ENCODE measurements at places on chromosomes 6 and 20.

- no peak for DNase-seq
These were observed 5.2 kb downstream of the EBF4 start for GRCh38 chr20:2697768-2698167.

DNA sequence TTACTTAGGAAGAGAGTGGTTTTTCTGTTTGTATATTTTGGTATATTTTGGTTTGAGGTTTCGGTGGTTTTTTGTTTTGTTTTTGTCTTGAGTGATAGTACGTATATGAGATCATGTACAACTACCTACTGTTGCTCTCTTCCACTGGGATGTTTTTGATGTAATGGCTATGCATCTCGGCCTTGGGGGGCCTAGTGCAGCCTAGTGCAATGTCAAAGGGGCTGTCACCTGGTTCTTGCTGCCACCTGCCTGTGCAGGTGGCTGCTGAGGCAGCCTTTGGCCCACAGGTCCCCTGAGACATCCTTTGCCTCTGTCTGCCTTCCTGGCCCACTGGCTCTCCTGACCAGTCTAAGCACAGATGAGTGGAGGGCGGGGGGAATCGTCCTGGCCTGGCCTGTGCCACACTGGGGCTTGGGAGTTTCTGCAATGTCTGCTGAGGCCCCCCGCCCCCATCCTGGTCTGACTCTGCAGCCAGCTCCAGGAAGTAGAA lies 546.6 kb downstream of the CD83 start:
- no peak for DNase-seq

DNA sequence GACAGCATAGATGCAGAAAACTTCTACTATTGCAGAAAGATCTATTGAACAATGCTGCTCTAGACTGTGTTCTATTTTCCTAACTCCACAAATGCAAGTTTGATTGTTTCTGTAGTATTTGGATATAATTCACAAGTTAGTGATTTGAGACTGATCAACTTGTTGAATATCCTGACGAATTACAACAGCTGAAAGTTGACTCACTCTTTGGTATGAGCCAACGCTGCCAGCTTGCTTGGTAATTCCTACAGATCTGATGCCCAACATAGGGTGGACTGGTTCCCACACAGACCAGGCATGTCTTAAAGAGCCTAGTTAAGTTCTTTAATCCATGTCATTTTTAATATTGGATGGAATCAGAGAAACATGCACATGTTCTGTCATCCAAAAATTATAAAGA lies 231.0 kb upstream of the RAB32 start:
- no peak for DNase-seq

DNA sequence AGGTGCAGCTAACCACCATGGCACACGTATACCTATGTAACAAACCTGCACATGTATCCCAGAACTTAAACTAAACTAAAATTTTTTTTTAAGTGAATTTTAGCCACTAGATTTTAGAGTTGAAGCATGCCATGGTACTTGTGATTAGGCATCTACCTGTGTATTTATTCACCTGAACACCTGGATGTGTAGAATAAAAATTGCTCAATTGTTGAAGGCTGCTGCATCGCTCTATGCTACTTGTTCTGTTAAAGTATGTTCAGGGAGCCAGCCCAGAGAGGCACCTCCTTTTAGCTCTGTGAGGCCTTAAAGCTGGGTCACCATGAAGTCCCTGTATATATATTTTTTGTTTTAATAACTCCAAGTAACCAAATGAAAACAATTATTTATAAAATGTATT lies 28.3 kb downstream of the SLC22A3 start:
- no peak for DNase-seq

GRCh38 chr20:19314621-19315020 lies 102.2 kb downstream of the SLC24A3 start:
- DNase-seq: no peak

- DNase-seq: peak; percentile 65
These were observed 104.0 kb downstream of the COL12A1 start for GRCh38 chr6:75101896-75102295.

DNA sequence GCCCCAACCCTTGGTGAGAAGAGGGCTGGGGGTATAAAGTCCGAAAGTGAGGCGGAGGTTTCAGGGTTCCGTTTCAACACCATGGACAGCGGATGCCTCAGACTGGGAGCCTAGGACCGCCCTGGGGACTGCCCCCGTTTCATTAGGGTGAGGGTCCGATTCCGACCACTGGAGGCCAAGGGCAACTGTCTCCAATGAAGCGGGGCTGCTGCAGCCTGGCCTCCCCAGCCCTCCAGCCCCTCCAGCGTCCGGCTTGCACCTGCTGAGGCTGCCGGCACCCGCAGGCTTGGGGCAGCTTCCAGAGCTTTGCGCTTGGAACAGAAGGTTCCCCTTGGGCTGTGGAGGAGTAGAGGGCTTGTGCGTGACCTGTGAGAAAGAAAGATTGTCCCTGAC lies 39.9 kb downstream of the YTHDF1 start:
- DNase-seq: no peak

DNA sequence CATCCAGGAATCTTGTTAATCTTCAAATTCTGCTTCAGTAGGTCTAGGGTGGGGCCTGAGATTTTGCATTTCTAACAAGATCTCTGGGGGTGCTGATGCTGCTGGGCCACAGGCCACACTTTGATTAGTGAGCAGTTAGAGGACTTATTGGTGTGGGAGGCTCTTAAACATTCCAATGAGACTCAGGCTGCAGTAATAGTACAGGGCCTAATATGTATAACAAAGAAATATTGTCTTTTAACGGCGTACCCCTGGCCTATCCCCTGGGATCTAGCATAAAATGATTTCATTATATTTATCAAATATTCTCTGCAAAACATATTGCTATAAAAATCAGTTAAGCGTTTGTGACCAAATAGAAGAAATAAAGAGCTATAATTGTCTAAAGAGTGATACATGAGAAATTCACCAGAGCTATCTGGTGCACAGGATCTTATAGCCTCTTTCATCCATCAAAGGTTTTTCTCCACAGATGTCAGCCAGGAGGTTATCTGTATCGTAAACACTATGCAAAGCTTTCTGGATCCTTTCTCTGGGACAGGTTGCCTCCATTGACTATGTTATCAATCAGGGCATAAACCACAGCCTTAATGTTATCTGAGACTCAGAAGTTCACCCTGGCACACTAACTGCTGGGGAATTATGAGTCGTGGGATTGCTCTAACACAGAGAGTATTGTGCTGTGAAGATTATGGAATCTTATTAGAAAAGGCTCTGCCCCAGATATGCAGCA lies 488.5 kb upstream of the MAP3K7 start:
- DNase-seq: no peak

DNA sequence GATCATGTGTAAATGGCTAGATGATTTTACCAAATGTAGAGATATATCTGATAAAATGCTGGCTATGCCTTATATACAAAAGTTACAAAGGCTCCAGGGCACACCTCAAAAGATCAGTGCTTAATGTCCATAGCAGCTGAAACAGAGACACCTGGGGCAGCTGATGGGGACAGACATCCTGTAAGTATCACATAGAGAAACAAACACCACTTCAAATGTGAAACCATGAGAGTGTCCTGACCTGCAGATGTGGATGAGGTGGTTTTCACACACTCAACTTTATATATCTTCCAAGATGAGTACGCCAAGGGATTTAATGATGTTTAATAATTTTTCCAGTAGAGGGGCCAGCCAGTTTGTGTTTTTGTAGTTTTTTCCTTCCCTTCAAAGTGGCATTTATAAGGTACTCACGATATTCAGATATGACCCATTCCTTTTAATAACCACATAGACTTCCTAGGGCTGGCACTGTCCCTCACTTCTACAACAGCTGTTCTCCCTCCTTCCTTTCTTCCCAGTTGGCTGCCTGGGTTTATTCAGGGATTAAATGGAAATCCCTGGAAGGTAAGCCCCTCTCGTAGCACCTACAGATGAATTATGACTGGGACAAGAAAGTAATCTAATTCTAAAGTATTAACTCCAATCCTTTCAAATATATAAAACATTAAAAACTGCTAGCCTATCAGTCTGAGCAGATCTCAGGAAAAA lies 50.3 kb upstream of the MCM9 start:
- DNase-seq: no peak

DNA sequence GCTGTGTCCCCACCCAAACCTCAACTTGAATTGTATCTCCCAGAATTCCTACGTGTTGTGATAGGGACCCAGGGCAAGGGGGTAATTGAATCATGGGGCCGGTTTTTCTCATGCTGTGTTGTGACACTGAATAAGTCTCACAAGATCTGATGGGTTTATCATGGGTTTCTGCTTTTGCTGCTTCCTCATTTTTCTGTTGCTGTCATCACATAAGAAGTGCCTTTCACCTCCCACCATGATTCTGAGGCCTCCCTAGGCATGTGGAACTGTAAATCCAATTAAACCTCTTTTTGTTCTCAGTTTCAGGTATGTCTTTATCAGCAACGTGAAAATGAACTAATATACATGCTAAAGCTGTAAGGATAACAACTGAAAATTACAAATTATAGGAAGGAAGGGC lies 88.3 kb downstream of the CDYL start:
- DNase-seq: no peak

DNA sequence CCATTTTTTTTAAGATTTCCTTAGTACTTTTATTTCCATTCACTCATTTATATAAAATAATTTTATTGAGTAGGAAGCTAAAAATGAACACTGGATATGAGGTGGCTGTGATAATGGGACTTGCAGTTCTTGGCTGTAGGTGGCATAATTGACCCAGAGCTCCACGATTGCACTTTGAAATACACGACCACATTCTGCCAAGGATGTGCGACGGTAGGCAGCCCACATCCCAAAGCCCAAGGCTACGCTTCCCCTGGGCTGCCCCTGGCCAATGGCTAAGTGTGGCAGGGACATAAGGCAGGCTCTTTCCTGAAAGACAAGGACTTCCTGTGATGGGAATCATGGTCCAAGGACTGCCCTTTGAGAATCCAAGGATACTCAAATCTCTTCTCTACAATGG lies 43.7 kb upstream of the ADTRP start:
- DNase-seq: no peak

- no peak for DNase-seq
These were observed 32.7 kb upstream of the CRISP1 start for GRCh38 chr6:49898904-49899566.

DNA sequence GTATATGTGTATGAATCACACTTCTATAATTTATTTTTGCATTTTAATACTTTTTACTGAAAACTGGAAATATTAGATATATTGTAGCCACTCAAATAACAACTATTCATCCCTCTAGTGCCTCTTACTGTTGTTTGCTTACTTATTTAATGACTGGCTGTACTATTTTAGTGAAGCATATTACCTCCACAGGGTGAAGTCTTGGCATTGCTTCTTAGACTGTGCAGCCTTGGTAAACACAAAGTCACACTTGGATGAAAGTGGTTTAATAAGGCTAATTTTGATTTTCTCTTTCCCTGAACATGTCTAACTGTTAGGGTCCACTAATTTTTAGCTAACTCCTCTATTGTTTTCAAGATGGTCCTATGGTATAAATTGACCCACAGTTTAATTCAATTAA lies 1043.2 kb upstream of the ADGRB3 start:
- DNase-seq: no peak

DNA sequence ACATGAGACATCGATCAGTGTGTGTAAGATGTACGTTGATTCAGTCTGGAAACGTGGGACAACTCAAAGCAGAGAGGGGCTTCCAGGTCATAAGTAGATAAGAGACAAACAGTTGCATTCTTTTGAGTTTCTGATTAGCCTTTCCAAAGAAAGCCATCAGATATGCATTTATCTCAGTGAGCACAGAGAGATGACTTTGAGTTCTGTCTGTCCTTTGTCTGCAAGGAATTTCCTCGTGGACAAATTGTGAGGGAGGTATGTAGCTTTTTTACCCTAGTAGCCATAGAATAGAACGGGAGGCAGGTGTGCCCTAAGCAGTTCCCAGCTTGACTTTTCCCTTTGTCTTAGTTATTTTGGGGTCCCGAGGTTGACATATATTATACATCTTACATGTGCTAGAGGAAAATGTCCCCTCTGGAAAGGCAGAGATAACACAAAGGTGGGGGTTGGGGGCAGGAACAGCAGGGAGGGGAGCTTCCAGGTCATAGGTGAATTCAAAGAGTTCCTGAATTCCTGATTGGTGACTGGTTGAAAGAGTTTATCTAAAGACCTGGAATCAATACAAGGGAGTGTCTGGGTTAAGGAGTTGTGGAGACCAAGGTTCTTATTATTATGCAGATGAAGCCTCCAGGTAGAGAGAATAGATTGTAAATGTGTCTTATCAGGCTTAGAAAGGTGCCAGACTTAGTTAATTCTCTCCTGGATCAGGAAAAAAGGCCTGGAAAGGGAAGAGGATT lies 237.0 kb downstream of the NFATC2 start:
- DNase-seq: no peak

- no peak for DNase-seq
These were observed 69.0 kb upstream of the MLN start for GRCh38 chr6:33872761-33873160.

DNA sequence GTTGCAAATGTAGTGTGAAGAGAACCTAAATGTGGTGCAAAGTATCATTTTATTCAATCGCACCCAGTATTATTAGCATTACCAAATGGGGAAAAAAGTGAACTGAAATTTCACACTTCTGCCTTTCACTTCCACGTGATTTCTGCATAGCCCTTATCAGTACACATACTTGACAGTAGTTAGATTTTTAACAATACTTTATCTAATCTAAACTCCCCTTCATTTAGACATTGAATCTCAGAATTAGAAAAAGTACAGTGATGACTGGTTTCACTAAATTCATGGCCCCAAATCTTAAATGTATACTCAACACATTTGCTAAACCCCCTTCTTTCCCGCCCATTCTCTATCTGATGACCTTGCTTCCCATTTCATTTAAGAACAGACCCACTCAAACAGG lies 14.3 kb downstream of the STX7 start:
- DNase-seq: no peak

DNA sequence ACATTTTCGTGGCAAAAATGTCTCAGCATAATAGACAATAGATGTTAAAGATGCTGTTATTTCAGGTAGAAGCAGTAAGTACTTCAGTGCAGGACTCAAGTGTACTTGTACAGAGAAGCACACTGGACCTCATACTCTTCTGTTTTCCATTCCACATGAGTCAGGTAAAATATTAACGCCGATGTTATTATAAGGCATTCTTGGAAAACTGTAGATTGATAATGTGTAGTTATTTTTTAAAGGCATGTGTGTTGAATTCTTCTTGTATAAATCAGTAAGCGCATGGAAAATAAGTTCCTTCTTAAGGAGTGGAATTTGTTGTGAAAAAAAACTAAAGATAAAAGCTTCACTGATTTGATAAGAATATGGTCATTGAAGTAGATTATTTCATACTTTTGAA lies 45.8 kb downstream of the DOP1A start:
- no peak for DNase-seq

DNA sequence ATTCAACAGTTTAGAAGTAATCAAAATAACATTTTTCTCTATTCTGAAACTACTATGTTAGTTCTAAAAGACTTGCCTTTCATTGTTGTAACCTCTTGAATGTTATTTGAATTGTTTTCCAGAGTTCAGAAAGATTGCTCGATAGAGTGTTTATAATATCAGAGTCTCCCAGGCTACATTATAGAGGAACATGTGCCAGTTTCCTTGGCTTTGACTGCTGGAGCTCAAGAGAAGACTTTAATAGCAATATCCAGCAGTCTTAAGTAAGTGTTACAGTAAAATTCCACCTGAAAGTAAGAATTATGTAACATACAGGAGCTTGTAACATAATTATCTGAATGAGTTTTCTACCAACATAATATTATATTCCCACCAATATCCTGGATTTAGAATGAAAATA lies 991.8 kb upstream of the ADGRB3 start:
- DNase-seq: no peak
